Activated naive CD8-positive, alpha-beta T cell treated with anti-CD3 and anti-CD28 coated beads, Interleukin-2, amount 10 ng/mL, durations not matched to agents 7 days and 5 days (primary cell): ENCODE measurements at places on chromosomes 2 and 18. TPM values are rescaled to one million over a fixed set of nuclear protein-coding genes. Genes with fewer than 3 reads are reported as not detected.

DNA sequence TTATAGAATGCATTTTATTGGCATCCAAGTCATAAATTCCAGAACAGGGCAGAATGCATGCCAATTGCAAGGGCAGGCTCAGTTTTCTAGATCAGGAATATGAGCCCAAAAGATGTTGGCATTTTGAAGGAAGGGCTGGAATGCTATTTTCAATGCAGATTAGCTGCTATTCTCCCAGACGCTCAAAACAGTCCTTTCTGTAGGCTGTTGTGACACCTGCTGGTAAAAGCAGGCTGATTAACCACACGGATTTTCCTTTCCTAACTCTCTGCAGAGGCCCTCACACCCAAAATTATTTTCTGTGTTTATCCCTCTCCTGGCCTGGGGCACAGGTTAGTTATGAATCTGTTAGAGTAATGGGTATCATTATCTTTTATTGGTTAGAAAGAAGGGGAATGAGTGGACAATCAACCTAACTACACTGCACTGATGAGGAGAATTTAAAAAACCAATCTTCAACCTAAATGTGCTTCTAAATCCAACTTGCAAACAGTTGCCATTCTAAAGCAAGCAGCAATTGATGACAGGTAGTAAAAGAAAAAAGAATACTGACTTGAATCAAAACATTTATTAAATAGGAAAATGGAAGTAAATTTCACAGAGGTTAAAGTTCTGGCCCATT, 94.0 kb downstream of the PLA2R1 start:
- no peak for DNase-seq

Gene ANKRD44
- 240 TPM for total RNA-seq

GRCh38 chr2:124530203-124530602, 505.1 kb downstream of the CNTNAP5 start:
- no peak for DNase-seq

Gene MC4R
- not detected for total RNA-seq

Gene TEX44
- not detected for total RNA-seq

GRCh38 chr18:4369705-4370104, 85.4 kb downstream of the DLGAP1 start:
- no peak for DNase-seq

GRCh38 chr2:212451786-212452231, 86.8 kb downstream of the ERBB4 start:
- DNase-seq: no peak

GRCh38 chr2:174749793-174750192, 14.5 kb downstream of the CHRNA1 start:
- DNase-seq: no peak

DNA sequence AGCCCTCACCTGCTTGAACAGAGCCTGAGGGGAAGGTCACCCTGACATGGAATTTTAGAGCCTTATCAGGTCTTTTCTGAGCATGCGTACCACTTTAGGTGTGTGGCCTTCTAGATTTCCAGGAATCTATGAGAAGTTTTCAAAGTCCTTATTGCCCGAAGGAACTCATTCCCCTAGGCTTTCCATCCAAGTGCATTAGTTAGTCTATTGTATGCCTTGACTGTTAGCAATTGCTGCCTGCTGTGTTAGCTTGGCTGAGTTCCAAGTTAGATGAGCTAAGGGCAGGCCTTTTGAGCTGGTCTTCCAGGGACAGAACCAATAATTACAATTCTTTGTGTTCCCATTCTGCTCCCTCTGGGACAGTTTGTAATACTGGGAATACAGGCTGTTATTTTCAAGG, 30.8 kb upstream of the PUM2 start:
- no peak for DNase-seq

- DNase-seq: no peak
Measured at GRCh38 chr2:217628061-217628460, 374.7 kb downstream of the TNS1 start.

GRCh38 chr18:22257022-22257543, 87.7 kb downstream of the GATA6 start:
- no peak for DNase-seq

GRCh38 chr18:43800584-43800983, 523.3 kb upstream of the SYT4 start:
- DNase-seq: no peak

GRCh38 chr2:167294776-167295140, 406.5 kb downstream of the XIRP2 start:
- DNase-seq: no peak

Gene WDR54
- total RNA-seq: 88.9 TPM

Gene NT5DC4
- total RNA-seq: not detected

DNA sequence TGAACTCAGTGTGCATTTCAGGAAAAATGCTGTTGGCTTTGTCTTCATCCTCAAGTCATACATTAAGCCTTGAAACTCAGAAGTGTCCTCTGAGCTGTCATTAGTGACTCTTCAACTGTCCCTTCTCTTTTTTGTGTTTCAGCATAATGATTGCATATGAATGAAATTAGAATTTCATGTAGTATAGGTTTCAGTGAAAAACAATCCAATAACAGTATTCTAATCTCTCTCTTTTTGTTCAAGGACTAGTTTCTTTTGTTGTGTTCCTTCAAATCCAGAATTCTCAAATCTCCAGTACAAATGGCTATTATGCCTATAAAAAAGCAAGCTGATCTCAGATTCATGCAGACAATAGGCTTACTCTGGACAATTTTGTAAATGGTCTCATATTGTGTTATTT, 133.5 kb downstream of the QPCT start:
- DNase-seq: no peak

- no peak for DNase-seq
Measured at GRCh38 chr2:4556135-4556896, 852.9 kb downstream of the DCDC2C start.

DNA sequence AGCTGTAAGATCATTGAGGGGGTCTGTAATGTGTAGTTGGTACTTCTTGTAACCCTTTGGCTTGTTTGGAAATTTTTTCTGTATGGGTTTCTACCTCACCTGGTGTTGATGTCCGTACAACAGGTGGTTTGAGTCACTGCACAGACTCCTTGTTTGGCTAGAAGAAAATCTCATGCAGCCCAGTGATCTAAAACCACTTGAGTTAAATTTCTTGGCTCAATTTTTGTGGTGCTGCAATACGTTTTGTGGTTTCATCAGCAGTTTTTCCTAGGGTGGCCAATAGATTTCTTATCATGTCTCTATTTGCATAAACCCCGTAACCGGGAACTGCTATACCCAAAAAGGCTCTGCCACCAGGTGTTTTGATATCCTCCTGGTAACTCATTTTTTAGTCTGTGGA, 43.4 kb downstream of the CERS6 start:
- DNase-seq: no peak

DNA sequence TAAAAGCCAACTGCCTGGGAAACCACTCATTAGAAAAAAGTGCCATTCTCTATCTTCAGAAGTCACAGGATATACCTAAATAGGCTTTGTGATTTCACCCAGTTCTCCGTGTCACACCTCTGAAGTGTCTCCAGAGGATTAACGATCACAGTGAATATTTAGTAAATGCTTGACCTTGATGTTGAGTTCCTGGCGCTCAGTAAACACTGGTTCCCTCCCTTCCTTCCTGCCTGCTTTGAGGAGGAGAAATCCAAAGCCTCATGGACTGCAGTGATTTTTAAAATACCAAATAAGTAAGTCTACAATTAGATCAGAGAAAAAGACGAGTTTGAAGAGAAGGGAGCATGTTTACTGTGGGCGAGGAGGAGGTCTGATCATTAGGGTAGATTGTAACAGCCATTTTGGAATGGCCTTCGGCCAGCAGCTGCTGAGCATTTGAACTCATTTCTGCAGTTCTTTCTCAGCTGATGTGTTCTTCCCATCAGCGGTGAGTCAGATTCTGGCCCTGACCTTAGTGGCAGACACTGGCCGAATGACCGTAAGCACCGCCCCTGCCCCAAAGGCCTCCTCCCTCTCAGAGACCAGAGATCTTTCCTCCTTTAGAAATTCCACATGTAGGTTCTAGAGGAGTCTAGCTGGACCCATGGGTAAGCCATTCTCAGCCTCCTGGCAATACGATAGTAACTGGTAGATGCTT, 62.1 kb upstream of the SLC16A14 start:
- no peak for DNase-seq

- DNase-seq: no peak
Measured at GRCh38 chr2:105294046-105294445, 35.5 kb downstream of the TGFBRAP1 start.

DNA sequence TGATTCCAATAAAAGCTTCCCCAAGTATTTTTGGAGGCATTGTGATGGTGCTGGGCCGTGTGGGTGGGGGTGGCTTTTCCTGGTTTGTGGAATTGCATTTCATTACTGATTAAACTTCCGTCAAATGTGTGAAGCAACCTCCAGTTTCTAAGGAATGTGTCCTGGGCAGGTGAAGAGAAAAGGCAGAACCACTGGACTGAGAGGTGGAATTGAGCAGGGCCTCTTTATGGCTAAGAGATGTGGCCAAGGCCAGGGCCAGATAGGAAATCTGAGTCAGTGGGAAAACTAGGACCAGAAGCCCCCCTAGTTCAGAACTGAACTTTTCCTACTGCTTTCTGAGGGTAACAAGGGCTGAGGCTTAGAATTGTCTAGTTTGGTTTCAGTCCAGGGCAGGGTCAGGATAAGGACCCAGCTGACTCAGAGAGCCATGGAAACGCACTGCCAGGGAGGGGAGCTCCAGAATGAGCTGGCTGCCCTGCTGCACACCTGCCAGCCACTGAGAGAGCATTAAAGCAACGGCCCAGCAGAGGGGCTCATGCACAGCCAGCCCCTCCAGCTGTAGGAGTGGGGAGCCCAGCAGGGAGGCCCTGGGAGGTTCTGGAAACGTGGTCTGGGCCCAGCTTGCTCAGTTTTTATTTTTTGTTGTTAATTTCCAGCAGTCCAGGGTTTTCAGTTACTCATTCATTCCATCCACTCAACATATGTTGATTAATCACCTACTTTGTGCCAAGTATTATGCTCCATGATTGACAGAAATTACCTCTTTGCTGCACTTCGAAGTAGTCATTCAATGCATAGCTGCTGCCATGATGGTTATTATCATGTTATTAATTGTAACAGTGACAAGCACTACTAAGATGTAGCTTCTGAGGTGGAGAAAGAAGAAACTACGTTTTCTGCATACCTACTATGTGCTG, 156.1 kb downstream of the MSH2 start:
- DNase-seq: no peak

GRCh38 chr2:42795841-42796301, 3.5 kb upstream of the HAAO start:
- DNase-seq: no peak

Gene ACTG2
- total RNA-seq: 0.22 TPM

GRCh38 chr18:72530622-72531021, 13.5 kb downstream of the CBLN2 start:
- DNase-seq: no peak

DNA sequence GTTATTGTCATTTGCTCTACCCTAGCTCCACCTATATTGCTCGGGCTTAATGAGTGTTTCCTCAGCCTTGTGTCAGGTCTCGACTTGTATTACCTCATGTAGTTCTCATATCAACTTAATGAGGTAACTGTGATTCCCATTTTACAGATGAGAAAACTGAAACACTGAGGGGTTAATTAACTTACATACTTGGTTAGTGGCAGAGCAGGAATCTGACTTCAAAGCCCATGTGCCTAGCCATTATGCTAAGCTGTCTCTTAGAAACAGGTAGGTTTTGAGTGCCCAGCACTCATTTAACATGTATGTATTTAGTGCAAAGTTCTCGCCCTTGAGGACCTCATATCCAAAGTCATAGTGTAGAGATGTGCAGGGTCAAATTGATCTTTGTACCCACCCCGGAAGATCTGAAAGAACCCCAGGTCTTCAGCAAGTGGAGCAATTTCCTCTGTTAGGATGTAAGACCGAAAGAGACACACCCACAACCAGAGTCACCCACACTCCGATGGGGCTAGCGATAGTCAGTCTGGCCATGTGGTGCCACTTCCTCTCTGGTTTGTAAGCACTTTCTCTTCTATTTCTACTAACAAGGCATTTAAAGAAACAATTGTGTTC, 121.0 kb upstream of the SLC39A10 start:
- peak; percentile 62 for DNase-seq

GRCh38 chr2:48383036-48383435, 146.9 kb upstream of the STON1 start:
- DNase-seq: no peak

- no peak for DNase-seq
Measured at GRCh38 chr2:170455617-170456426, 259.3 kb upstream of the SP5 start.

DNA sequence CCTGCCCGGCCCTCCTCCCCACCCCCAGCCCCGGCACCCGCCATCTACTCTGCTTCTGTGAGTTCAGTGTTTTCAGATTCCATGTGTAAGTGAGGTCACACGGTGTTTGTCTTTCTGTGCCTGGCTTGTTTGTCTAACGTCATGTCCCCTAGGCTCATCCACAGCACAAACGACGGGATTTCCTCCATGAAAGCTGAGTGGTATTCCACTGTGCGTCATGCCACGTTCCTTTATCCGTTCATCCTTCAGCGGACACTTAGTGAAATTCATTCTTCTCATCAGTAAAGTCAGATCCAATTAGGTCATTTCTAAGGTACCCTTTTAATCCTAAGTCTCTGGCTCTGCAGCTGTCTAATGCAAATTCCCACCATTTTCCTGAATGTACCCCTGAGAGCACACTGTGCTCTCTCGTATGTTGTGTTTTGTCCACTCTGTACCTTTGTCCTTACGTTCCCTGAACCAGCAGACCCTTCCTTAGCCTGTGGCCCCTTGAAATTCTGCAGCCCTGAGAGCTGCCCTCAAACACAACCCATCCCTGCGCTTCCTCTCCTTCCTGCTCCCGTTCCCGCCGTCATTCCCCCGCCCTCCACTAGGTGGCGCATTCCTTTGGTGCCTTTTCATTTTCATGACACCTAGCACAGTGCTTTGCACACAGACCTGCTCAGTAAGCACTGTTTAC, 44.1 kb downstream of the TRAPPC12 start:
- peak; percentile 78 for DNase-seq

GRCh38 chr18:75226286-75226955, 15.8 kb downstream of the TSHZ1 start:
- DNase-seq: no peak

Gene ARHGAP28
- total RNA-seq: not detected

DNA sequence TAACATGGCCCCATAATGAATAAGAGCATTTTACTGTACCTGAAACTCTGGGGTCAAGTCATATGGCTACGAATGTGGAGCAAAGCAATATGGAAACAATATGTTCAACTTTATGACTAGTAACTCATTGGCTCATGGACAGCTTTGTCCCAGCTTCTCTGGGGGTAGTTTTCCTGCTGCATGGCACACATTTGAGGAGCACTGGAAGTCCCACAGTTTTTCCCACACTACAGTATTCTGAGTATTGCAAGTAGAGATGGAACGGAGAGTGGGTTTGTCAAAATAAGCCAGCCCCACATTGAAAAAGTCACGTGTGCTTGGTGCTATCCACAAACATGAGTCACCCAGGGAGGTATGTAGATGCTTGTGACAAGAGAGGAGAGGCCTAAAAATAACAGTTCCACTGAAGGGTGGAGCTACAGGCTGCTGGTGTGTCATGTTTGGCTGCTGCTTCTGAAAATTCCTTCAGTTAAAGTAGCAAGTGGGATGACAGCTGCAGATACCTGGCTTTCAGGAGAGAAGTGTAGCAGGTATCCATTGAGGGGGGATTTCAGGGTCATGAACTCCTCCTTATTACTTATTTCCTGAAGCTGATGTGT, 48.2 kb upstream of the CTAGE1 start:
- no peak for DNase-seq
